ENCODE measurements at places on chromosomes 12 and 14.

- no peak for DNase-seq
Measured at GRCh38 chr12:53603196-53603595, 23.0 kb downstream of the ATF7 start.

- peak; percentile 48 for DNase-seq
Measured at GRCh38 chr12:76341436-76342030, 6.7 kb downstream of the BBS10 start.

- peak; percentile 75 for DNase-seq
Measured at GRCh38 chr12:103986829-103987228, 21.2 kb downstream of the TDG start.

DNA sequence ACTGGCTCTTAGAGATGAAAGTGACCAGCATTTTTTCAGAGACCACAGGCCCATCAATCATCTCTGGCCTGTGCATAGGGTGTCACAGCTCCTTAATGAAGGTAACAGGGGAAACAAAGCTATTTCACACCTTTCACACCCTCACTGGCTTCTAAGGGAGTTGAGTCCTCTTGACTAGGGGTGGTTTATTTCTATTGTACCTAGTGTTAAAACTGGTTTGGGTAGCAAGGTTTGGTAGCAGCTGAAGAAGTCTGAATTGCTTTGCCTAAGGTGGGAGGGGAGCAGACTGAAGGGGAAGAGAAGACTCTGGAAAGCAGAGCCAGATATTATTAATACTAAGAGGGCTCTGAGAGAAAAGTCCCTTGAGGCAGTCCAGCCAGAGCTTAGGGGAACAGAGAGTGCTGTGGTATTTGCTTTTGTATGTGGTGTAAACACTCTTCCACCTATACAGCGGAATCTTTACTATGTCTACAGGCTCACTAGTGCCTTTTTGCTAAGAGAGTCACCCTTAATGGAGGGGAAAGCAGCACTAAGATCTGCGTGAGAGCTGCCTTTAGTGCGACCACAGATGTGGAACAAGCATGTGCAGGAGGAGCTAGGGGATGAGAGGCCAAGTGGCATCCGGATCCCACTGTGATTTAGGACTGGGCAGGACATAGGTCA, 95.8 kb downstream of the STXBP6 start:
- no peak for DNase-seq

- DNase-seq = no peak
Measured at GRCh38 chr12:13084898-13085640, 18.4 kb downstream of the GSG1 start.

DNA sequence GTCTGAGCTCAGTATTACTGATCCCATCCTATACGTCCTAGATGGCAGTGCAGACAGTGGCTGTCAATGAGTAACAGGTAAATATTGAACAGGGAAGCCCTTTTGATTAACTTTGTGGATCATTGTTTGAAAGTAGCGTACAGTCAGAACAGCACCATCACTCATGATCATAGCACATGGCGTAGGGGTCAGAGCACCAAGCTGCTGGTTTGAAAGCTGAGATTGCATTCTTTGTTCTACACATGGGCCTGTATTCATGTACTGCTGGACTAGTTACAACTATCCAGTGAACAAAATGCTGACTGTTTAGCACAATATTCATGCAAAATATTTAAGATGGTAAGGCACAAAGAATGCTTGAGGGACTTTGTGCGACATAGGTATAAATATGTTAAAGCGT, 131.8 kb downstream of the NPAS3 start:
- no peak for DNase-seq

Data from GM23248 (cell line).